ENCODE measurements at places on chromosomes 12 and 14.

DNA sequence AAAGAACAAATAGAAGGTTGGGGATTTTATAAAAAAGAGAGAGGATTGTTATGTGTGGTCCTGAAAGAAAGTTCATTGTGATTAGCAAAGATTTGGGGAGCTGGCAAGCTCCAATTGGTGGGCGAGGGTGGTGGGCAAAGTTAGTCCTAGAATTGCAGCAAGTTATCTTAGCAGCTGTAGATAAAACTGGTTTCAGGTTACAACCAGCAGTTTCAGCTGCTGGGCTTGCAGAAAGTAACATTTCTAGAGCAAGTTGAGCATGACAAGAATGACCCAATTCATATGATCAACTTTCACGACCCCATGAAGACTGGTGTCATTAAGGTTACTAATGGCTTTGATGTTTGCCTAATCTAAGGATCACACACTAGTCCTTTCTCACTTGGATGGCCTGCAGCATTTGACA, 177.9 kb upstream of the NUDT4 start:
- DNase-seq = no peak

GRCh38 chr14:22556021-22556989, 32.7 kb downstream of the DAD1 start:
- no peak for DNase-seq

- DNase-seq = no peak
These were observed 67.6 kb downstream of the PIWIL1 start for GRCh38 chr12:130405332-130405731.

GRCh38 chr12:6952121-6952862, 1.1 kb downstream of the PTPN6 start:
- DNase-seq = no peak

DNA sequence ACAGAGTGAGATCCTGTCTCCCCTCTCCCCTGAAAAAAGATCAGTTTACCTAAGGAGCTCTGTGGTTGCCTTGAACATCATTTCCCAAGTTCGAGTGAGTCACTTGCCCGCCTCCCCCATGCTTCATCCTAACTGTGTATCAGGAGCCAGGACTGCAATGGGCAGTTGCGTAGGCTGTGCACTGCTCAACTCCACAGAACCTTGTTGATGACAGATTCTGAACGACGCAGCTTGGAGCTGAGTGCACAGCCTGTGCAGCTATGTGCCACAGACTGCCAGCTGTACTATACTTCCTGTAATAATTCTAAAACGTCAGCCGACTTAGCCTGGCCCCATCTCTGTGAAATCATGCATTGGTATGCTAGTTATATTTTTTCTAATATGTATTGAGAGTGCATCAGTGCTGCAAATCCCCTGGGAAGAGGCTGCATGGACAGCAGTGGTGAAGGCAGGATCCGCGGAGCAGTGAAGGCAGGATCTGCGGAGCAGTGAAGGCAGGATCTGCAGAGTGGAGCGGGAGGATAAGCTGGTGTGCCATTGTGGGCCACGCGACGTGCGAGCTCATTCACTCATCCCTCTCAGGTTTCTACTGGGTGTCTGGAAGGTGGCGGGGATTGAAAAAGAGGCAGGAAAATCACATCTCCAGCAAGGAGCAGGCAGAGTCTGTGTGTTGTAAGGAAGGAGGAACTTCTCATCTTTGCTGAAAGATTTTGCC, 80.8 kb downstream of the GALNT9 start:
- no peak for DNase-seq

GRCh38 chr12:124336184-124336437, 41.2 kb downstream of the RFLNA start:
- DNase-seq = no peak

DNA sequence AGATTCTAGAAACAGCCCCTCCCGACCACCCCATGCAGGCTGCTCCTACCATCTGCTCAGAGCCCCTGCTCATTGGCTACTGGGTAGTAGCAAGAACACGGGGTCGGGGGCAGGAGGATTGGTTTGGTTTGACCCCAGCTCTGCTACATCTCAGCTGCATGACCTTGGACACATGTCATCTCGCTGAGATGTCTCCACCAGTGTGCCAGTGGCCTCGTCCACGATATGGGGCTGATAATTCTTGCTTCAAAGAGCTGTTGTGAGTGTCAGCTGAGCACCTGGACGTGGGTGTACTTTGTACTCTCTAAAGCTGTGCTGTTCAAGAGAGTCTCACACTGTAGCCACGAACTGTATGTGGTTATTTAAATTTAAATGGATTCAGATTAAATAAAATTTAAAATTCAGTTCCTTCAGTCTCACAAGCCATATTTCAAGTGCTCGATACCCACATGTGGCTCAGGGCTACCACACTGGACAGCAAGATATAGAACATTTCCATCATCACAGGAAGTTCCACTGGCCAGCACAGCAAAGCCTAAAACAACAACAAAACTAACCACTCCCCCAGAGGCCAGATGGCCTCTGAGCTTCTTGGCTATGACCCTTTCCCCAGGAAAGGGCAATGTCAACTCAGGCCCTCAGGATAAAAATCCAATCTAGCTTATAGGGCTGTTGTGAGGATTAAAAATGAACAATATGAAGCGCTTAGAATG, 18.6 kb downstream of the LTBP2 start:
- DNase-seq = no peak

Measured in hematopoietic multipotent progenitor cell treated with erythropoietin and hydrocortisone succinate and interleukin-3 and kit ligand, for 17 days (in vitro differentiated cells).